Retina (tissue), 1 donor: ENCODE measurements at places on chromosomes 2 and 18.
A peak's percentile ranks its signal among the peaks of the same experiment; 100 is the strongest.

GRCh38 chr18:11259469-11260150, 110.2 kb upstream of the PIEZO2 start:
- DNase-seq, result peak; percentile 55

DNA sequence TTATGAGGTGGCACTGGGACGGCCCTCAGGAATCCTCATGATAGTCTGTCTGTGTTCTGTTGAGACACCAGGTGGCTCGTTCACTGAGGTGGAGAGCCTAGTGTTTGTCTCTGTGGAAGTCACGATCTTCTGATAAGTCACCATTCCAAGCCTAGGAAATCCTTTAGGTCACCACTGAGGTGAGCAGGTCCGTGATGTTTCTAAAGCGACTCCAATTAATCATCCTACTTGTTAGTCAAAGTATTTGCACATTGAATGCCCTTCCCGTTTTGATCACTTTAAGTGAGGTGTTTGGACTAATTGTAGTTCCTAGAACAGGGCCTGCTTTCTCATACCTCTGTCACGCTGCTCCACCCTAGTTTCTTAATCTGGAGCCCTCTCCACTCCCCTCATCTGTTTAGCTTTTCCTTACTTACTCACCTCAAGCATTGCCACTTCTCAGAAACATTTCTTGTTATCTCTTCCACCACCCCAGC, 28.0 kb upstream of the DSG3 start:
- DNase-seq, result no peak

DNA sequence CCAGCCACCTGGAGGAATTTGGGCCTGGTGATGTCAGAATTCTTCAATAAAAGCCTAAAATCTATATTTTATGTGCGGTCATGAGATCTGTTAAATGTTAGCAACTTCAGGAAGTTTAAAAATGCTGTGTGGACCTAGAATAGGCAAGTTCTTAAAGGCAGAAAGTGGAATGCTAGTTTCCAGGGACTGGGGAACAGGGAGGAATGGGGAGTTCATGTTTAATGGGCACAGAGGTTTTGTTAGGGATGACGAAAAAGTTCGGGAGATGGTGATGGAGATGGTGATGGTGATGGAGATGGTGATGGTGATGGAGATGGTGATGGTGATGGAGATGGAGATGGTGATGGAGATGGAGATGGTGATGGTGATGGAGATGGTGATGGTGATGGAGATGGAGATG, 9.2 kb downstream of the TYMS start:
- DNase-seq, result no peak

GRCh38 chr2:19774805-19775176, 127.0 kb downstream of the TTC32 start:
- DNase-seq, result no peak
